GDM1 (cell line): ENCODE measurements at places on chromosomes 7 and 10.

DNA sequence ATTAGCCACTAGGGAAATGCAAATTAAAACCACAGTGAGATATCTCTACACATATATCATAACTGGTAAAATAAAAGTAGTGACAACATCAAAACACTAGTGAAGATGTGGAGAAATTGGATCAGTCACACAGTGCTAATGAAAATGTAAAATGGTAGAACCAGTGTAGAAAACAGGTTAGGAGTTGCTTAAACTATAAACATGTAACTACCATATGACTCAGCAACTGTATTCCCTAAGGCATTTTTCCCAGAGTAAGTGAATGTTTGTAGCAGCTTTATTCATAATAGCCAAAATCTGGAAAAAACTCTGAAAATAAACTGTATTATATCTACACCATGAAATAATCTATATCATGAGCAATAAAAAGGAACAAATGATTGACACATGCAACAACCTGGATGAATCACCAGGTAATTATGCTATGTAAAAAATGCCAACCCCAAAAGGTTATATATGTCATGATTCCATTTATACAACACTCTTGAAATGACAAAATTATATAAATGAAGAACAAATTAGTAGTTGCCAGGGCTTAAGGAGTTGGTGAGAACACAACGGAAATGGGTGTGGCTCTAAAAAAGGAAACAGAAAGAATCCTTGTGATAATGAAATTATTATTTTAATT, 22.8 kb downstream of the SLC25A40 start:
- no peak for DNase-seq

DNA sequence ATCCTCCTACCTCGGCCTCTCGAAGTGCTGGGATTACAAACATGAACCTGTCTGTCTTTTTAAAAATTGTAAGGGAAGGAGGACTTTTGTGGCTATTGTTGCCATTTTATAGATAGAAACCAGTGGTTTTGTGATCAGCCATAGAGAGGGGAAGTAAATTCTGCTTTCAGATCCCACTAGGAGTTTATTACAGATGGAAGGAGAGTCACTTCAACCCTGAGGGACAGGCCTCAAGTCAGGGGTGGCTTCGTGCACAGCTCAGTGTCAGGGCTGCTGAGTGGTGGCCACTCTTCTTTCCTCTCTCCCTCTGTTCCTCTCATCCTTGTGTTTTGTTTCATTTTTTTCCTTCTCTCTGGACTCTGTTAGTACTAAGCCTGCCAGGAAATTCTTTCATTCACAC, 60.8 kb downstream of the OGDH start:
- no peak for DNase-seq

- no peak for DNase-seq
These were observed 49.7 kb downstream of the INSYN2A start for GRCh38 chr10:127146661-127147060.

- no peak for DNase-seq
These were observed 2.1 kb downstream of the MXI1 start for GRCh38 chr10:110209454-110209925.

DNA sequence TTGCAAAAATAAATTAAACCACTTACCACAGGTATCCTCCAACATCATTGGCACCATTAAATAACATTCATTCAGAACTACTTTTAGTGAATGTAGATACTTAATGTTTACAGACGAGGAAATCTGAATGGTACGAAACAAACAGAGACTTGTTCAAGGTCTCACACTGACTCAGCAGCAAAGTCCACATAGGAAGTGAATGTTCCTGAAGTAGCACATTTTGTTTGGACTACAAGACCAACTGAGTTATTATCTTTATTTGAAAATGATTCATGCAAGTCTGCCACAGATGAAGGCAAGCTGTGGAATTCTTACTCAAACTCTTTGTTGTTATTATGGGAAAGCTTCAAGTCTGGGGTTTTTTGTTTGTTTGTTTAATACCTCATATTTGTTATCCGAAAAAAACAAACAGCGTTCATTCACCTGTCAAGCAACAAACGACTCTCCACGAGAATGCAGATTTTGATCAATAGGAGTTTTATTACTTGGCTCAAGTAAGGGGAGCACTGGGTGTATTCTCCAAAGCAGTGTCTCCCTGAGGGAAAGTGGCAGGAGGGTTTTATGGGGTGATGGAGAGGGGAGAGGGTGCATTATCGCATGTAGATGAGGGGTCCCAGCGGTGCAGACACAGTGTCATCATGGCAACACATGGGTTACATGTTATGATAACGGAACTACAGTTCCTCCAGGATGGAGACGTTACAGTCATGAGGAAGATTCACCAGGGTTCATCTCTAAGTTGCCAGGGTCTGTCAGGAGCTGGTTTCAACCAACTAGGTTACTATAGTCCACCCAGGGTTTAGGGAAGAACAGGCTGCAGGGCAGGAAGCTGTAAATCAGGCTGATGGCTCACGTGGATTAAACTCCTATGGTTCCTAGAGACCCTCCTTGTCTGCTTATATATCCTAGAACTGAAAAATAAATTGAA, 147.7 kb upstream of the AKR1E2 start:
- no peak for DNase-seq

GRCh38 chr7:151330661-151331060, 11.0 kb upstream of the NUB1 start:
- no peak for DNase-seq

DNA sequence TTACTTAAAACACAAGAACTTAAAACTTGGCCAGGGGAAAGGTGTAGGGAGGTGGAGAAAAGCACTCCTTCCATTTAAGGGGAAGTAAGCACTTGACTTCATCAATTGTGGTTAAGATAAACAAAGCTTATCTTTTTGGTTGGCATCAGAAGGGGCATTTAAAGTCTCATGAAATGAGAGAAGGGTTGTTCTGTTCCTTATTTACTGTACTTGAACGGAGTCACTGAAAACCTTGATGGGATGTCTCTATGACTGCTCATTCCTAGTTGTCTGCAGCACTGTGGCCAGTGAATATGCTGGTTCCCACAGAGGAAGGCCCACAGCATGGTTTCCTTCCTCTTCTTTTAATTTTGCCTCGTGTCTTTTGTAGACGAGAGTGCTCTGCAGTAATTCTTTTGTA, 229.3 kb downstream of the AUTS2 start:
- DNase-seq: peak; percentile 55

DNA sequence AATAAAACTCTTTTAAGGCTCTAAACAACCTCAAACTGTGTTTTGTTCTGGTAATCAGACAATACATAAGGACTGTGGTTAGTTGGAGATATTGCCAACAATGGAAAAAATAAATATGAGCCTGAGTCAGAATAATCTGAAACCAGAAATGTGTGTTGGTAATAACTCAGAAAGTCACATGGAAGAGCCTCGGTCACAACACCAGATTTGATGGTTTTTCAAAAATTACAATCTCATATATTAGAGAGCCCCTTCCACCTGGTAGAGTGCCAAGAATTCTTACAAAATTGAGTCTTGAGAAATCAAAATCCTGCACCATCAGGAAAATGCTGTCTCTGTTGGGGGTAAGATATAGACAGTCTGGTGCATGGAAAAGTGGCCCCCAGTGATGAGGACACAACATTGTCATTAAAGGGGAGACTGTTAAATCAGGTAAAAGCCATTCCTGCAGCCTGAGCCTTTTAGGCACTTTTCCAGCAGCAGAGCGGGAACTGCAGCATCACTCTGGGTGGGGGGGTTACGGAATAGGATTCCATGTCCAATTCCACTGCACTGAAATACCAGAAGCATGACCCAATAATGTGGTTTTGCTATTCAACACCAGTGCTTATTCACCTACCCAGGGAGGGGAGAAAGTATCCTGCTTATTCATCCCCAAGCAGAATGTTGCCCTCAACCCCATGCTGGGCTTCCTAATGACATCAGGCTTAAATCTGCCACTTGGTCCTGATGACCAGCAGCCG, 9.5 kb upstream of the ADAM12 start:
- no peak for DNase-seq

DNA sequence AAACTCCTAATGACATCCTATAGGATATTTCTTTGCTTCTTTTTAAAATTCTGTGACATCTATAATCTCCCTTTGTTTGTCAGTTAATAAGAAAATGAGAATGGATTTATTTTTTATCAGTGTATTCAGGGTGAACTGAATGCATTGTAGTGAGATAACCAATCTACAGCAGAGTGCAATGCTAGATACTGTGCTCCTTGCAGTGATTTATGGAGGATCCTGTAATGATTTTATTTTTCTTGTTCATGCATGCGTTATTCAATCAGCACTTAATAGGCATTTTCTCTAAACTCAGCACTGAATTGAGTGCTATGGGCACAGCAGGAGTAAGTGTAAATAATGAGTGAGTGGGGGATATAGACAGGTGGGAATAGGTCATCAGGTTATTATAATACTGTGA, 253.9 kb downstream of the CDK14 start:
- no peak for DNase-seq

DNA sequence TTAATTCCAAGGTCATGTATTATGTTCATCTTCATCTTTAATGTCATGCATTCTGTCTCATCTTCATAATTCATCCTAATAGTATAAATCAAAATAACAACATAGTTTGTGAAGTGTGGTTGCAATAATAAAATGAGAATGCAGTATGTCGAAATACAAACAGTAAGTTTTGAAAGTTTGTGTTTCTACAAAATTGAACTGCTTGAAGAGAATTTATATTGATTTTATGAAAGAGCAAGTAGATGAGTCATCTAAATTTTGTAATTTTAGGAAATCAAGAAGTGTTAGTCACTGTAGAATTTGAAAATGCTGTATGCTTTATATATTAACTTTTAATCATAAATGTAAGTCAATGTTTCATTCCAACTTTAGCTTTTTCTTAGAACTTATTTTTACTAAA, 190.5 kb upstream of the PPP1R3A start:
- no peak for DNase-seq

DNA sequence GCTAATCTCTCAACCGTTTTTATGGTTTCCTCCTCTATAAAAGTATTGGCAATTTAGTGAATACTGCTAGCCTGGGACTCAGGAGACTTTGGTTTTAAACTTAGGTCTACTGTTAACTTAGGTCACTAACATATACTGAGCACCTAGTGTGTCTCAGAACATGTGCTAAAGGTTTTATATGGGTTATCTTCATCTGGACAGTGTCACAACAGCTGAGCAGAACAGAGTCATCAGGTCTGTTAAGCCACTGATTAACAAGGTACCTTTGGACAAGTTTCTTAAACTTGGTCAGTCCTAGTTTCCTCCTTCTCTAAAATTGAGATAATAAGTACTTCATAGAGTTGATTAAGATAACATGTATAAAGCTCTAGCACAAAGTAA, 30.6 kb downstream of the NET1 start:
- no peak for DNase-seq

DNA sequence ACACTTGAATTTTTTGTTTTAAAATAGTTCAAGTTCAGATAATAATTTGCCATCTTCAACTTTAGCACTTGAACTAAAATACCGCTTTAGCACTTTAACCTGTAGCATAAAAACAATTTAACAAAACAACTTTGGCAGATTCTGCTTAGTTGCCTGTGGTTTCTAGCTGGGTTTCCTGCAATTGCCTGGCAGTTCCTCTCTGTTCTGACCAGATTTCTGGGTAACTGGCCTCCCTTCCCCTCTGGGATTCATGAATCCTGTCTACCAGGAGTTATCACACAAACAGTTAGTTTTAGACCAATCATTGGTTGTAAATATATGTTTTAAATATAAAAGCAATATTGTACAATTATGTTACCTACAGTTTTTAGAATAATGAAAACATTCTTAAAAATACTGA, 89.8 kb upstream of the HDAC9 start:
- DNase-seq: peak; percentile 40

DNA sequence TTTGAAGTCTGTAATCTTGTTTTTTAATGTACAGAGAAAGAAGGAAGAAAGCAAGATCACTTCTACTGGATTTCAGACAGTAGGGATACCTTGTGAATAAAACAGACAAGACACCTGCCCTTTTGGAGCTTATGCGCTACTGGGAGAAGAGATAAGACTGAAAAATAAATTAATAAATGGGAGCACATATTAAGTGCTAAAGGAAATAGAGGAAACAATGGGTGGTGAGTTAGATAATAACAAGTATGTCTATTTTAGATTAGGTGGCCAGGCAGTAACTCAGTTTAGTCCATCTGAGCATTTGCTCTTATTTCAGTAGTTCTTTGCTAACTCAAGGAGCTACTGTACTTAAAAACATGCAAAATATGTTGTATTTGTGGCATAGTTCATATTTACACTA, 15.9 kb downstream of the MIOS start:
- no peak for DNase-seq

- DNase-seq: no peak
These were observed 58.1 kb downstream of the CCNY start for GRCh38 chr10:35394411-35394851.
